ENCODE measurements at places on chromosomes 1 and 21.

GRCh38 chr1:56529801-56530200 is 49.6 kb downstream of the PLPP3 start:
- DNase-seq: no peak

GRCh38 chr1:23422241-23422877 is 2.2 kb downstream of the TCEA3 start:
- peak; percentile 73 for DNase-seq

DNA sequence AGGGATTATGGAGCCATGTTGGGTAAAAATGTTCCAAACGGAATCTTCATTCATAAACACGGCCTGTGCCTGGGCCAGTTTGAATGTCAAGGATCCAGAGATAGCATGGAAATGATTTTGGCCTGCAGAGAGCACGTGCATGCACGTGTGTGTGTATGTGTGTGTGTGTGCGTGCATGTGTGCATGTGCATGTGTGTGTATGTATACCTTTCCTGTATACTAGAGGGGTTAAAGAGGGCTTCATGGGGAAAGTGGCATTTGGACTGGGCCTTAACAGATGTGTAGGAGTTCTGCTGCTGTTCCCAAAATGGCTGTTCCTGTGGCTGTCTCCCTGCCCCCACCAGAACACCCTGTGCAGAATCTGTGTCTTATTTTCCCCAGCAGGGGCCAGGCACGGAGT is 21.7 kb downstream of the TTC39A start:
- DNase-seq: no peak

DNA sequence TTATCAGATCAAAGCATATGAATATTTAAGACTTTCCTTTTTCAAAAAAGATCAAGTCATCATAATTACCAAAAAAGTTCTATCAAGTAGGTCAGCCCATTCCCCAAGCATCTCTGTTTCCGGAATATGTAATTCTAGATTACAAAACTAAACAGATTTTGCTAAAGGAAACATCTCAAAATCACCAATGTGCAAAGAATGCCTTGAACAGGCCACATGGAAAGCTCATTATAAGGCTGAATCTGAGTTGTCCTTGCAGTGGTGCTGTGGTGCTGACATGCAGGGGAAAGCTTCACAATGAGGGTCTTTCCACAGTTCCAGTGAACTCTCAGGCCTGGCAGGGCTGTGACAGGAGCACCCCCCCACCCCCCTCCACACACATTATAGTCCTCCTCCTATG is 240.9 kb downstream of the OMA1 start:
- DNase-seq: no peak

GRCh38 chr21:42144679-42145568 is 73.8 kb downstream of the UMODL1 start:
- no peak for DNase-seq

DNA sequence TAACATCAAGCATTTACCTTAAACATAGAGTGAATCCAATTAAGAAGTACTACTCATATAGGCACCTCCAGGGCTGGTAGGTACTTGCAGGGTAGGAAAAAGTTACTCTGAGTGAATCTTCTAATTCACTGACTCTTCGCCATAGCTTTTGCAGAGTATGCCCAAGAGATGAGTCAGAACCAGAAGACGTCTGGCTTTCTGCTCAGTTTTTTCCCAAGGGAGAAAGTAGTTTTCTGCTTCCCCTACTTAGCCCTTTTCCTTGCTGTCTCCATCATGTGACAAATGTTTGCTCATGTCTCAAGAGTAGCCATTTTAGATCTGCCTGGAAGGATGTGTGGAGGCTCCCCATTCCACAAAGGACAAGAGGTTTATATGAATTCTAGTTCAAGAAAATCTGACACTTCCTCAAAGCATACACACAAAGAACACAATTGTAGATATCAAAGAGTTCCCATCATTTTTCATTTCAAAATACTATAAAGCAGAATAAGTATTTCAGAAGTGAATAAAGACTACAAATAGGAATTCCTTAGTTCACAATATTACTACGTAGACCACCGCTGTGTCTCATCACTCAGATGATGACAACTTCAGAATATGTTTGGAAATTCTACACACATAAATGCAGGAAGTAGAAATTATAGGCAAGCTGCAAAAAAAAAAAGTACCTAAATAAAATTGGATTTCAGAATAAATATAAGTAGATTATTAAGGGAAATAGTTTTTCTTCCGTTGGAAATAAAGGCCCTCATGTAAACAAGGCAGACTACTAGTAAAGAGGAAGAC is 98.5 kb downstream of the ASH1L start:
- DNase-seq: no peak

- no peak for DNase-seq
Measured at GRCh38 chr1:241034203-241034936, 322.6 kb downstream of the RGS7 start.

- no peak for DNase-seq
Measured at GRCh38 chr1:205458777-205459566, 3.1 kb upstream of the BLACAT1 start.

DNA sequence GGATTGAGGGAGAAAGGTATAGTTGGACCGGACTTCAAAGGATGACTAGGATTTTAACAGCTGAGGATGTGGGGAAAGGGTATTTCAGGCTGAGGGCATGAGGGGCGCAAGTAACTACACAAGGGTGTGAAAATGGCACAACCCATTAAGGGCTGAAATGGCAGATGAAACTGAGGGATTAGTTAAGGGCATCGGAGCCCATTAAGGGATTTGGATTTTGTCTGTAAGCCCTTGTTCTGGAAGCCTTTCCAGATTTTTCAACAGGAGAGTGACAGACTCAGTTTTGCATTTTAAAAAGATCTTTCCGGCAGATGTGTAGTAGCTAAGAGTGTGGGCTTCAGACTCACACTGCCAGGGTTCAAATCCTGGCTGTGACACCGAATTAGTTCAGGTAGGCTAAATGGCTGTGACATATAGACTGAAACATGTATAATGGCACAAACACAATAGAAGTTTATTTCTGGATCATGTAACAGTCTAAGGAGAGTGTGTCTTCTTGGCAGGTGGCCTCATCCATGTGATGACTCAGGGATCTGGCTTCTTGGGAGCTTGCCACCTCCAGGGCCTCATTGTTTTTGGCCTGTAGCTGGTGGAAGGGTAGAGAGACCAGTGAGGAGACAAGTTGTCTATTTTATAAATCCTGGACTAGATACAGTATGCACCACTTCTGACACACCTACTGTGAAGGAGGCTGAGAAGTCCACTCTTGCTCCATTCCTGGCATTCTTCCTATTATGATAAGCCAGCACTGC is 49.6 kb downstream of the UBE2T start:
- no peak for DNase-seq

- DNase-seq: no peak
Measured at GRCh38 chr21:42499444-42500112, 3.6 kb upstream of the RSPH1 start.

DNA sequence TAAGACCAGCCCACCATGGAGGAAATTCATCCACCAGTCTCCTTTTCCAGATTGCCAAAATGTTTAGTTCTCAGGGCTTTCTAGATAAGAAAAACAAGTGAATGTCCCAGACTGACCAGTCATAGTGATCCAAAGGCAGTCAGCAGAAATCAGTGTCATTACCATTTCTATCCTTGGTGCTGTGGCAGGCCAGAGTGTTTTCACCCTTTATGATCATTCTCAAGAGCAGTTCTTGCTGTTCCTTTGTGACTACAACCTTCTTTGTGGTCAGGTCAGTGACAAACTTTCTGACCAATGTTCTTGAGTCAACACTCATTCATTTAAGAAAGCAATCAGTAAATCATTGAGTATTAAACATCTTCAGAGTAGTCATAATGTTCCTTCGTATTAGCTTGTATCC is 7.3 kb upstream of the DHCR24 start:
- no peak for DNase-seq

- DNase-seq: no peak
Measured at GRCh38 chr1:182662121-182662890, 22.1 kb downstream of the RGS8 start.

DNA sequence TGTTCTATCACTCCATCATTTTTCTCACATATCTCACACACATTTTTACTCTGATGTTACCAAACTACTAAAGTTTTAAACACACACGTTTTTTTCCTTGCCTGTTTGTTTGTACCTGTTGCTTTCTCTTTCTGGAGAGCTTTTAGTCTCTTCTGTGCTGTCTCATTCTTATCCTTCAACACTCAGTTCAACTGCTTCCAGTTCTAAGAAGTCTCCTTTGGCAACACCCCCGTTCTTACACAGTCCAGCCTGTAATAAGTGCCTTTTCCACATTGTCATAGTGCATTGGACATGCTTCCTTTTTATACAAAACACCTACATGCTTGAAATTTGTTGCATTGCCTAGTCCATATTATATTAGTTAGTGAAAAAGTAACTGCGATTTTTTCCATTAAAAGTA is 360.2 kb upstream of the BRINP3 start:
- DNase-seq: no peak

DNA sequence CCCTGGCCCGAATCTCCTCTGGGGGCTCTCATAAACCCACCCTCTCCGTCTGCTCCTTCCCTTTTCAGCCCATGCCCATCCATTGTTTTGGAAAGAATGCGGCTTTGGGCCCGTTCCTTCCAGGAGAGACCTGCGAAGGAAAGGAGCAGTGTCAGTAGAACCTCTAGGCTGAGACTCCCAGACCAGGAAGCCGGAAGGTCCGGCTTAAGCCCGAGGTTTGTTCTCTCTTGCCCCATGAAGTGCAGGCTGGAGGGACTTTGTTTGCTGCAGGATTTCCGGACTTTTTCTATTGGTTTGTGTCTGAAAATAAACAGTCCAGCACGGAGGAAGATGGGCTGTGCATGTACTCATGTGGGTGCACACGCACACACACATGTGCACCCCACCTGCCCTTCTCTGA is 49.8 kb downstream of the ELK4 start:
- DNase-seq: no peak

DNA sequence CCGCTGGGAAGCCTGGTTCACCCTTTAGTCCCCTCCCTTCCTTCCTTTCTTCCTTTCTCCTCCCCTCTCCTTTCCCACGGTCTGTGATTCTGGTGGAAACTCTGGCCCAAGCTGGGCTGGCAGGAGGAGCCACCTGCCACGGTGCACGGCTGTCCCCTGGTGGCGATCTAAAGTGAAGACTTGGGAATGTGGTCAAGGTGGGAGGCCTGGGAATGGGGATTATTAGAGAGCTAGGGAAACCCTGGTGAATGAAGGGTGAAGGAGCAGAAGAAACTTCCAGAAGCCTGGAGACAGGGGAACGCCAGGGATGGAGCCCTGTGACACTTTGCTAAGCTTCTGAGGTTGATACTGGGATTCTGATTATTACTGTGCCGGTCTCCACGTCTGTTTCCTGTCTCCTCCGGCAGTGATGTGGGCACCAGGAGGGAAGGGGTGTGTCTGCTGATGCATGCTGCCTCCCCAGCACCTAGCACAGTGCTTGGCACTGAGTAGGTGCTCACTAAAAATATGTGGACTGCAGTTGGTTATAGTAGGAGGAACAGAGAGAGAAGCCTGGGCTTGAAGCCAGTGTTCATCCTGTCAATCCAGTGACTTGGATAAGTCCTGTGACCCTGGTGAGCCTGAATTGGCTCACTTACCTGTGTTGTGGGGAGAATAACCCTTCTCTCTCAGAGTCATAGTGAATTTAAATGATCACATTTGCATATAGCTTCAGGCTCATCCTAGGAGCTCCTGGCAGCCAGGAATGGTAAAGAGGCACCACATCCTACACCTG is 71.2 kb upstream of the NBPF3 start:
- peak; percentile 84 for DNase-seq

DNA sequence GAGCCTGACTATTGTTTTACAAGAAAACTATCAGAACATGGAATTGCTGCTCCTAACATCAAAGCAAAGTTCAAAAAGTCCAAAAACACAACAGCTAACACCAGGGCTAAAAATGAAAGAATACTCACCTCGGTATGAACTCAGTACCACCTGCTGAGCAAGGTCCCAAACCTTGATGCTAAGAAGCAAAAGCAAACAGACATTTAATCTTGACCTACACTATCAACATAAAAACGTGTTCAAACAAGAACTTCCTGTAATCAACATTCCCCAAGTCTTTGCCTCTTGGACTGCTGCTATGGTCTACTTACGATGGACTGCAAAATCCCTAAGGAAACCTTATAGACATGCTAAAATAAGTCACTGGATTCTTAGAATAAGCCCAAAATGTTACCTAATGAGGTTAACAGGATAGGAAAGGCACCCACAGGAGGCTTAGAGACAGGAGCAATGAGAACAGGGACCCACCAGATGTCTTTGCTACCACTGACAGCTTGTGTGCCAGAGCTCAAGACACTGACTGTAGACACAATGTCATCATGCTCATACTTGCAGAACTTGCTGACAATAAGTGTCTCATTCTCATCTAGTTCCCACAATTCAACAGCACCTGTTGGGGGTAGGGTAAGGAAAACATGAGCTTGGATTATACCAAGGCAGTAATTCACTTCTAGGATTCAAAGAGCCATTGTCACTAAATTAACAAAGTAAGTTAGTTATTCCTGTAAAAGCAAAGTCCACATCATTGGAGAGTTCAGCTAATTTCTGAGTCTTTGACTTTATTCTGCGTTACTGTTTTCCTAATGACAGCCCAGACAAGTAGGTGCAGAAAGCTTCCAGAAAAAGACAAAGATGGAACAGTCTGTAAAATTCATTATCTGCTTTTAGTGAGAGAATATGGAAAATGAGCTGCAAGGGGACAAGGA is 1.8 kb downstream of the WDR77 start:
- no peak for DNase-seq

- DNase-seq: no peak
Measured at GRCh38 chr1:25977801-25978200, 20.1 kb downstream of the PAFAH2 start.

DNA sequence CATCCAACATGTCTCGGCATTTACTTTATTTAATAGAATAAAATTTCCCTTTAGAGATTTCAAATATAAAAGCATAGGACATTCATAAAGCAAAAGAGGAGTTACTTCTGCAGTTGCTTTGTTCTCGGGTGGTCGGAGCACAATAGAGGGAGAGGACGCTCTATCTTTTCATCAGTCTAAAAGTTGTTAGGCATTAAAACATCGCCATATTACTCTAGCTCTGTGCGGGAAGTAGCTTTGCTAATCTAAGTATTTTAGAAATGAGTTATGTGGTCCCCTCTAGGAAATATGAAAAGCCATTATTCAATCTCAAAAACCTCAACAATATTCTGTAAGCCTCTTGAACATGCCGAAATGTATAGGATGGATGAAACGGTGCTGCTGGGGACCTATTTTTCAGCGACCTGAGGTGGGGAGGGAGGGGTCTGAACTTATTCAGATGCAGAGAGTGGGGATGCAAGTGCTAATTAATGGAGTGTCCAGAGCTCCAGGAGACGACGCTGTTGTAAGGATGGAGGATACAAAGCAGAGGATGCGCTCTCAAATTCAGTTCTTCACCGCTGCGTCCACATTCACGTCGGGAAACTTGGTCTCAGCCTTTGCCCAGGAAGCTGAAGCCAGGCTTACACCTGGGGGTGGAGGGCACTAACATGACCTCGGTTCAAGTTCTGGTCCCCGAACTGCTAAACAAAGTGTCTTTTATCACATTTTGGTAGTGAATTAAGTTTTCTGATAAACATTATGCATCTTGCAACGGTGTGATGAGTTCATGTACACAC is 6.3 kb downstream of the CDKN2C start:
- DNase-seq: no peak

All from SK-N-SH (cell line).